ENCODE measurements at places on chromosomes 6 and 20. TPM values are rescaled to one million over a fixed set of nuclear protein-coding genes. Genes with fewer than 3 reads are reported as not detected.

GRCh38 chr20:44990957-44991356 is 24.6 kb downstream of the STK4 start:
- no peaks in the 10 kb centered on the region for H3K27me3 ChIP-seq
- peaks cover 6% of the 10 kb centered on the region for H3K36me3 ChIP-seq

- H3K4me3 ChIP-seq = no peak overlapping the region
- no peak for DNase-seq
Observed at GRCh38 chr6:67633058-67633457, 1002.0 kb upstream of the ADGRB3 start.

The CGA gene
- total RNA-seq = not detected

DNA sequence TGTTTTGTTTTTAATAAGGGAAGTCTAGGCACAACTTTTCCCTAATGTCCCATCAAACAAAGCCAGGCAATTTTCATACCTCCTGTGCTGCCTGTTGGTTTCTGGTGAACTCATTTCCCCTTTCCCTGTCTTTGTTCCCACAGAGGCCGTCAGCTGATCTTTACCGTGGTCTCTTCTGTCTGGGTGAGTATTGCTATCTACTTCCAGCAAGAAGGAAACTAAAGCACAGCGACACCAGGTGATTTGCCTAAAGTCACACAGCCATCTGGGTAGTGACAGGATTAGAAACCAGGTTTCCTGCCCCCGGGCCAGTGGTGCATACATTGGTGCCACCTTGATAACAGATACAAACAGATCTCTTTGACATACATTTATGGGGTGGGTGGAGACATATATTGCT is 59.6 kb downstream of the RAB44 start:
- no peak for DNase-seq
- peaks cover 11% of the 10 kb centered on the region for H3K27me3 ChIP-seq
- no peaks in the 10 kb centered on the region for H3K36me3 ChIP-seq

Data from IMR-90 (cell line).